Glutamatergic neuron (in vitro differentiated cells): ENCODE measurements at places on chromosomes 13 and 19.

- no peak for DNase-seq
These were observed 26.5 kb downstream of the C19orf47 start for GRCh38 chr19:40321566-40322270.

DNA sequence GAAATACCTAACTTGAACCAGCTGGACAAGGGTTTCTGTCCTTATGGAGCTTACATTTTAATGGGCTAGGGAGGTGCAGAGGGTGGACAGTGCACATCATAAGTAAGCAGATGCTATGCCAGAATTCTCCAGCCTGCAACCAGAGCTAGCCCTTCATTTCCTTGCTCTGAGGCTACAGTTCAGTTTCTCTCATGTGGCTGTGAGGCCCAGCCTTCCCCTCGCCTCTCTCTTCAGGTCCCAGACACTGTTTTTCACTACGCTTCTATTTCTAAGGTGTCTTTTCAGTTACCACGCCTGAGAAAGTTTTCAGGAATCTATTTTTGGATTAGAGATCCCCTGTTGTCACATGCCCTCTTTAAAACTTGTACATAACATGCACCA lies 141.9 kb downstream of the PCCA start:
- no peak for DNase-seq

DNA sequence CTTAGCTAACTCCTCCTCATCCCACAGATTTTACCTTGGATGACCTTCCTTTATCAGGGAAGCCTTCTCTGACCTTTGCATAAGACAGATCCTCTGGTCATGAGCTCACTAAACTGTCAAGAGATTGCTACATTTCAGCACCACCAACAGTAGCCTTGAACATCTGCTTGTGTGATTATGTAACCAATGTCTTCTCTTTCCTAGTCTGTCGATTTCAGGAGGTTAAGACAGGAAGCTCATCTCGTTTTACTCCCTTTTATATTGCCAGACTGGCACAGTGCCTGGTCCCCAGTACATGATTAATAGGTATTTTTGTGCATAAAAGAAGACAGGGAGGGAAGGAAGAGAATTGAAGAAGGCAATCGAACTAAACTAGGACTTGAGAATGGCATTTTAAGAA lies 1697.7 kb downstream of the EFNB2 start:
- DNase-seq = no peak

- DNase-seq = peak; percentile 64
These were observed 845 bp downstream of the SPRY2 start for GRCh38 chr13:80339912-80340650.

DNA sequence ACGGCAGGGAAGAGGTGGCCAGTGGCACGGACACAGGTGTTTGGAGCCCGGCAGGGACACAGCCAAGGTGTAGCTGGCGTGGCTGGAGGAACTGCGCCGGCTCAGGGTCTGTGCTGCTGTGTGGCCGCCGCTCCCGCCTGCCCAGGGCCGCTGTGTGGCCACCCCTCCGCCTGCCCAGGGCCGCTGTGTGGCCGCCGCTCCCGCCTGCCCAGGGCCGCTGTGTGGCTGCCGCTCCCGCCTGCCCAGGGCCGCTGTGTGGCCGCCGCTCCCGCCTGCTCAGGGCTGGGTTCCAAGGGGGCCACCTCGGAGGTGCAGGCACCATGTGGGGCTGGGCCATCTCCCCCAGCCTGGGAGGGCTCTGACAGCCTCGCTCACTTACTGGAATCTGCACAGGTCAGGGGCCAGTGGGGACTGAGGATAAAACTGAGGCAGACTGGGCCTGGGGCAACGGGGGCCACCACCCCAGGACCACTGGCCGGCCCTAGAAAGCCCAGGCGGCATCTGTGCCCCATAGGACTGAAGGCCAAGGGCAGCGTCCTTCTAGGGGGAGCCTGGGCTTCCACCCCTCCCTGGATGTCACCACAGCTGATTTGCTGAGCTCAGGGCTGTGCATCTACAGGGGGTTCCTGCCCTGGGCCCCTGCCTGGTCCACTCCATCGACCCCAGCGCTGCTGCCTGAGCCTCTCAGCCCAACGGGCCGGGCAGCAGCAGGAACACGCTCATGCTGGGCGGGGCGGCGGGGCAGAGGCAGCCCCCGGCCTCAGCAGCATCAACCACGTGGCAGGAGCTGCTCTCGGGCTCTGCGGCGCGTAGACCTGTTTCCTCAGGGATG lies 21.5 kb downstream of the C13orf46 start:
- peak; percentile 11 for DNase-seq
